Left ventricle myocardium inferior (tissue), 1 donor: ENCODE measurements at places on chromosomes 3 and 15. TPM values are rescaled to one million over a fixed set of nuclear protein-coding genes. Genes with fewer than 3 reads are reported as not detected.
A peak's percentile ranks its signal among the peaks of the same experiment; 100 is the strongest.

B4GALT4 gene
- total RNA-seq, result 12.7 TPM

GOLGA6C gene
- total RNA-seq, result not detected

RARB gene
- 15.6 TPM for total RNA-seq

PCSK6 gene
- total RNA-seq, result 28.6 TPM

CAPN3 gene
- 6.0 TPM for total RNA-seq

IGSF11 gene
- total RNA-seq, result 2.1 TPM

DNA sequence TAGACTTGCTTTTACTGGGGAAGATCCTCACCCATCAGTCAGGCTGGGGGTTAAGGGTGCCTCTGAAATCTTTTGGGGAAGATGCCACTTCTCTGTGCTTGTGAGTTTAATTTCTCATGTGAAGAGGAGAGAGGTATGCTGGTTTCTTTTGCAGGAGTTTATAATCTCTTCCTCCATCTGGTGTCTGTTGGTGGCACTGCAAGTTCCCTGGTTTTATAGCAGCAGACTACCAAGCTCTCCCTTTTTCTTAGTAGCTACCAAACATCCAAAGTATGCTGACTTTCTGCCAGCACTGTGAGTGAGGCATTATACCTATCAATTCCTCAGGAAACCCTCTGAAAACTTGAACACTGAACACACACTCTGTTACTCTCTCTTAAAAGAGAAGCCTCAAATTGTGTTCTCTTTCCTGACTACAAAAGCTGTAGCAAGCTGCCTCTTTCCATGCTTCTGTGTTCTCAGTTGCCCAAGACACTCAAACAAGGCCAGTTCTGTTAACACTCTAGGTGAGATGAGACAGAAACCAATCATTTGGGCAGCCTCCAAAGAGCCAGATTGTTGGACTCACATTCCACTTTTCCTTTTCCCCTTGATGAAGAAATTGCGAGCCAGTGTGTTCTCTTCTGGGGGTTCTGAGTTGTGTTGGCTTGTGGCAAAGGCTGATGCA lies 299.5 kb downstream of the GAP43 start:
- DNase-seq, result no peak
- H3K4me1 ChIP-seq, result no peaks in the 10 kb centered on the region
- H3K27me3 ChIP-seq, result no peaks in the 10 kb centered on the region

DNA sequence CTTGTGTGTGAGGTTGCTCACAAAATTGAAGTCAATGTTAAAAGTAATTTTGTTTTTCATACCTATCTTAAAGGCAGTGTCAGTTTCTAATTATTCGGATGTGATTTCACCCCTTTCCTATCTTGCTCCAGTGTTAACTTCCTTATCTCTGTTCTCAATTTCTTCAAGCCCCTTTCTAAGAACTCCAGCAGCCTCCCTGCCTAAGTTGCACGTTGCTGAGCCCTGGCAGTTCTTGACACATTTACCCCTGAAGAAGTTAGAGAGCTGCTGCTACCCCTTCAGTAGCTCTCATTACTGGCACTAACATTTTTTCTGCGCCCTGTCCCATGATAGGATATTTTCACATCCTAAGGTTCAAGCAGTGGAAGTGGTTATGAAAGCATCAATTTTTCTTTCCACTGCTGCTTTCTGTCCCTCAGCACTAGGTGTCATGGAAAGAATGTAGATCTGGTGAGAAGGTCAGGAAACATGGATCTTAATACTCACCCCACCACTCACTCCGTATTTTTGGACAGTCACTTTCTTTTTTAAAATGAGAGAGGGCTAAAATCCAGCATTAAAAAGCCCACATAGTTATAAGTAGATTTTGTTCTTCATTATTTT lies 62.9 kb downstream of the OPA1 start:
- peaks cover 84% of the 10 kb centered on the region for H3K36me3 ChIP-seq
- no peaks in the 10 kb centered on the region for H3K27me3 ChIP-seq
- no peak overlapping the region for H3K4me3 ChIP-seq
- H3K4me1 ChIP-seq, result peaks cover 9% of the 10 kb centered on the region
- H3K27ac ChIP-seq, result peak overlapping the region; percentile 2

DNA sequence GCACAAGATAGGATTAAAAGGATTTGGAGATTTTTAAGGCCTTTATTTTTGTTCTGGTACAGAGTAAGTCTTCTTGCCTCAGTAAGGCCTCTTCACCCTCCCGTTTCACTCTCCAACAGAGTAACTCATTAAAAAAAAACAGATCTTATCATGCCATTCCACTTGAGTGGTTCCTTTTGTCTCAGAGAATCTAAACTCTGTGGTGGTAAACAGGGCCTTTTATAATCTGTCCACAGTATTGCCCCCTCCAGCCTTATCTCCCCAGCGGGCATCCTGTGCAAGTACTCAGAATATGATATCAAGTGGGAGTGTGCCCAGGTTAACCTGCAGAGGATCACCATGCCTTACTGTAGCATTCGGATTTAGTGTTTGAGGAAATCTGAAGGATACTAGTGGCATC lies 20.3 kb upstream of the ATOSA start:
- H3K27me3 ChIP-seq, result no peaks in the 10 kb centered on the region
- H3K27ac ChIP-seq, result no peak overlapping the region
- H3K36me3 ChIP-seq, result no peaks in the 10 kb centered on the region
- no peak for DNase-seq
- H3K4me3 ChIP-seq, result no peak overlapping the region
- H3K4me1 ChIP-seq, result no peaks in the 10 kb centered on the region

DNA sequence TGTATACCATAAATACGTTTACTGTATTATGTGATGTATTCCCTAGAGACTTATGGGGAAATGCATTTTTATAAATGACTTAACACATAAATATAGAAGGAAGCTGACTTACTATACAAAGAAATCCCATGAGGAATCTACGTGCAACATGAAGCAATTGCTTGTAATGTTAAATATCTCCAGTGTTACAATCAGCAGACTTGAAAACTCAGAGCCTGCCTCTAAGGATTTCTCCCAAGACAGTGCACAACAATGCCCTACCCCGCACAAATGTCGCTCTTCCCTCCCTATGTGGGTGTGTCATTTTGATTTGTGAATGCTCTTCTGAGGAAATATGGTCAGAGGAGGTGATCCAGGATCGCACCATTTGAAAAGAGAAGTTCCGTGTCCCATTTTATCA lies 629.0 kb downstream of the NR2F2 start:
- DNase-seq, result no peak
- H3K4me1 ChIP-seq, result no peaks in the 10 kb centered on the region
- H3K27ac ChIP-seq, result no peak overlapping the region
- peaks cover 17% of the 10 kb centered on the region for H3K27me3 ChIP-seq
- H3K4me3 ChIP-seq, result no peak overlapping the region
- no peaks in the 10 kb centered on the region for H3K36me3 ChIP-seq

DNA sequence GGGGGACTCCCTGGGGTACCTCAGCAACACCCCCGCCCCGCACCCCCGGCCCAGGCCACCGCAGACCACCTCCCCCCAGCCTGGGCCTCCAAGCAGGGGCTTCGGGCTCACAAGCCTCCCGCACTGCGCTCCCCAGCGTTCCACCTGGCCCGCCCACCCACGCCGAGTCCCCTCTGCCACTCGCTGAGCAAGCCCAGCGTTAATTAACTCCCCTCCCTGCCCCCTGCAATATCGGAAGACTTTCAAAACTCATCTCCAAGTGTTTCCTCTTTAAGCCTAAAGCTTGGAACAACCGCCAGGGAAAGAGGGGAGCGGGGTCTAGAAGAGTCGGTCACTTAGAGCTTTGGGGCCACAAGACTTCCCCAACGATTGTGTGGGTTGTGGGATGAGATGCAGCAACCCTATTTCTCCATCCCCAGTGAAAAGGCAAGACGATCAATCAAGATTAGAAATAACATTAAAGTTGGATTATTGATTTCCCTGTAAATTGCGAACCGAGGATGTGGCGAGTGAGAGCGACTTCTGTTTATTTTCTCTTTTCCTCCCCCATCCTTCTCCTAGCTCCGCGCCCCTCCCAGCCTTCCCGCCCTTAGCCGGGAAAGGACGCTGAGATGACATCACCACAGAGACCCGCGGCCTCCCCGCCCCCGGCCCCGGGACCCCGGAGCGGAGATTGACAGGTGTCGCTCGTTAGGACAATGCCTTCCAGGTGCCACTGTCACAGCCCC lies 30.2 kb downstream of the NR2F2 start:
- peak overlapping the region; percentile 67 for H3K4me3 ChIP-seq
- H3K4me1 ChIP-seq, result peaks cover 44% of the 10 kb centered on the region
- H3K27me3 ChIP-seq, result peaks cover 96% of the 10 kb centered on the region
- H3K36me3 ChIP-seq, result no peaks in the 10 kb centered on the region

- peak overlapping the region; percentile 67 for H3K27ac ChIP-seq
- peaks cover 24% of the 10 kb centered on the region for H3K4me1 ChIP-seq
- H3K36me3 ChIP-seq, result no peaks in the 10 kb centered on the region
- no peak for DNase-seq
Observed at GRCh38 chr3:188853856-188854771, 317.7 kb upstream of the TPRG1 start.

DNA sequence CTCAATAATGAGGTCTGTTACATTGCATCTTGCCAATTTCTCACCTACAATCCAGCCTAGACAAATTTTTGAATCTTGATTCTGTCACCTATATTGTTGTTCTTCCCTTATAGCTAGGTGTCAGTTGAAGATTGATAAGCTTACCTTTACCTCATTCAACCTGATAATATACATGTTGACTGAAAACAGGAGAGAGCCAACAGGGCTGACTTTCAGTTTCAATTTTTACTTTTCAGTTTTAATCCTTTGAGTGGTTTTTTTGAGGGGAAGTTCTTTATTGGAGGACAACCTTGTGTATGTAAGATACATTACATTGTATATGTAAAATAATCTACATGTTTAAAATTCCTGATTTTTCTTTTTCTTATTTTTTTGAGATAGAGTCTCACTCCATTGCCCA lies 5.8 kb downstream of the ATP13A5 start:
- no peak overlapping the region for H3K27ac ChIP-seq
- no peaks in the 10 kb centered on the region for H3K27me3 ChIP-seq
- H3K4me1 ChIP-seq, result no peaks in the 10 kb centered on the region
- H3K36me3 ChIP-seq, result no peaks in the 10 kb centered on the region
- H3K4me3 ChIP-seq, result no peak overlapping the region

GRCh38 chr3:34260271-34261000 lies 462.0 kb downstream of the PDCD6IP start:
- peaks cover 38% of the 10 kb centered on the region for H3K4me1 ChIP-seq
- H3K36me3 ChIP-seq, result no peaks in the 10 kb centered on the region
- DNase-seq, result peak; percentile 29
- H3K27ac ChIP-seq, result no peak overlapping the region
- no peak overlapping the region for H3K4me3 ChIP-seq

GRCh38 chr3:64983583-64984359 lies 296.0 kb upstream of the ADAMTS9 start:
- no peaks in the 10 kb centered on the region for H3K36me3 ChIP-seq
- no peak overlapping the region for H3K4me3 ChIP-seq
- no peaks in the 10 kb centered on the region for H3K4me1 ChIP-seq
- DNase-seq, result no peak
- no peaks in the 10 kb centered on the region for H3K27me3 ChIP-seq

- no peaks in the 10 kb centered on the region for H3K36me3 ChIP-seq
- no peak for DNase-seq
- H3K4me1 ChIP-seq, result no peaks in the 10 kb centered on the region
- H3K4me3 ChIP-seq, result no peak overlapping the region
Observed at GRCh38 chr3:40637906-40638305, 113.1 kb downstream of the ZNF621 start.

DNA sequence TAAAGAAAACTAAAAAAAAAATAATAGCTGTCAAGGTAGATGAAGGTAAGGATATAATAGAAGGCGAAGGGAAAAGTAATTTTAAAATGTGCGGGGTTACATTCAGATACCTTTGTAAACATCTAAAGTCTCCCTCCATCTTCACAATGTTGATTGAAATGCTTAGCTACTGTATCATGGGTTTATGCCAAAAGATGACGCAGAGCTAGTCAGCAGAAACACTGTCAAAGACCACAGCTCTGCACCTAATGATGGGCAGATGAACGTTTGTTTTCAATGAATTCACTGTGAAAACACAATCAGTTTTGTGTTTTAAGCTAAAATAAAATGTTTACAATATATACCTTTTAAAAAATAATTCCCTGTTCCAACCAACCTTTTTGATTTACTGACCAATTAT lies 61.2 kb downstream of the RFTN1 start:
- DNase-seq, result no peak
- peaks cover 72% of the 10 kb centered on the region for H3K4me1 ChIP-seq
- no peaks in the 10 kb centered on the region for H3K36me3 ChIP-seq
- no peaks in the 10 kb centered on the region for H3K27me3 ChIP-seq
- H3K4me3 ChIP-seq, result no peak overlapping the region
- no peak overlapping the region for H3K27ac ChIP-seq

DNA sequence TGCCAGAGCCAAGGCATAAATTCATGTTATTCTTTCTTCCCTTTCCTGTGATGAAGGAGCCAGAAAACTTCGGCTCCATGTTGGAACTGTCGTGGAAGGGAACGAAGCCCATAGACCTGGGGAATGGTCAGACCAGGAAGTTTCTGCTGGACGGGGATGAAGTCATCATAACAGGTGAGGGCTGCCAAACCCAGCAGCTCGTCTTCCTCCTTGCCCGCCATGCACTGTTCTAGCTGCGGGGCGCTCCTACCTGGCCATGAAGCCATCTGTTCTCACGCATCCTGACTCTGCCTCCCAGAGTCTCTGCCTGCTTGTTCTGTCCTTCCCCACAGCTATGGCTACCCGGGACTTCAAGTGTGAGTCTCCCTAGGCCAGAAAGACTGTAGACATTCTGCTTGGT lies 28.2 kb downstream of the FAH start:
- H3K36me3 ChIP-seq, result peaks cover 39% of the 10 kb centered on the region
- H3K4me3 ChIP-seq, result no peak overlapping the region
